NCI-H748 treated with DMSO at 0.1 percent for 48 hours (cell line): ENCODE measurements at places on chromosomes 2 and 18.

DNA sequence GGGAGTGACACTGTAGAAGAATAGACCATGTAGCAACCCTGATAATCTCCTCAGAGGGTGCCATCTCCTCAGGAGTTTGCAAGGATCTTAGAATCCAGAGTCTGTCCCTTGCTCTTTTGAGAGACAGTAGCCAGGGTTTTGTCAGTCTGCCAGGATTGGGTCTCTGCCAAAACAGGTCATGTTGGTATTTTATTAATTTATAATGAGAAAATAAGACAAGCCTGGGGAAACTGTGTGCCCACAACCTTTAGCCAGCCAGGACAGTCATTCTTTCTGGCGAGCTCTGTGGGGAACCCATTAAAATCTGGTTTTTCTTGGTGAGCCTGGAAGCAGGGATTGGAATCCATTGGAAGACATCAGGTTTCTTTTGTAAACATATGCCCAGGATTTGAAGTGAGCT is 78.6 kb downstream of the PTPRM start:
- no peak for DNase-seq

DNA sequence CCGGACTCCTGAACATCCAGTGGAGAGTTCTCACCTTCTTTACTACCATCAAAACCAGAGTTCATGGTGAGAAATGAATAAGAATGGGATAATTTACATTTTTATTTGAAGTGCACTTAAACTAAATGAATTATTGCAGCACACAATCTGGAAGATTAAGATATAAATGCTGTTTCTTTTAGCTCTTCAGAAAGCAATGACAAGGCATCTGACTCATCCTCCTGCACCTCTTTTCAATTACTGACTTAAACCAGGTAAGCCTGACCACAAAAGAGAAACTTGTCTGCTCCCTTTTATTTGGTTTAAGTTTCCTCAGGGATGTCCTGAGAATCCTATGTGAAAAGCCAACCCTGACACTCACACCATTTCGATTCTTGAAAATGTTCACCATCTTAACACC is 720 bp upstream of the DSC2 start:
- DNase-seq: no peak

DNA sequence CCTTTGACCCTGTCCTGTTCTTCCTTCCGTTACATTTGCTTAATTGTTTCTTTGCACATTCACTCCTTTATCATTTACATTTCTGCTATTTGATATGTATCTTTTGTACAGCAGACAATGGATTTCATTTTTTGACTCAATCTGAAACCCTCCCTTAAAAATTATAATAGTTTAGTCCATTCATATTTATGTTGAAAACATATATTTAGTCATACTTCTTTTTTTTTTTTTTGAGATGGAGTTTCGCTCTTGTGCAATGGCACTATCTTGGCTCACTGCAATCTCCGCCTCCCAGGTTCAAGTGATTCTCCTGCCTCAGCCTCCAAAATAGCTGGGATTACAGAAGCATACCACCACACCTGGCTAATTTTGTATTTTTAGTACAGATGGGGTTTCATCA is 95.3 kb upstream of the TGFA start:
- DNase-seq: no peak

DNA sequence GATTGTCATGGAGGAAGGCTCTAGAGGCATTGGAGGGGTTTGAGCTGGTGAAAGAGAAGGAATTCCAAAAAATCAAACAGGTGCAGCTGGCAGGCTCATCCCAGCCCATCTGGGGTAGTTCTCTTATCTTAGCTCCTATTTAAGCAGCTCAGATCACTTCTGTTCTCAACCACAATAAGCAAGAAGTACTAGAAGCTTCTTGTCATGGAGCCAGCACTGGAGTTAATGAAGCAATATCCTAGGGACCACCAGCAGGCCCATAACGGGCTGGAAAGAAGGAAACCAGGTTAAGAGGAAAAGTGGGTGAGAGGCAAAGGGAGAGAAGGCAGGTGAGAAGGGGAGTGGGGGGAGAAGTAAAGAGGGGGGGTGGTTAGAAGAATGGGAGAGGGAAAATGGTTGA is 100.7 kb upstream of the ZFP36L2 start:
- DNase-seq: no peak

- peak; percentile 37 for DNase-seq
Measured at GRCh38 chr2:55175254-55176093, 56.6 kb downstream of the CLHC1 start.

DNA sequence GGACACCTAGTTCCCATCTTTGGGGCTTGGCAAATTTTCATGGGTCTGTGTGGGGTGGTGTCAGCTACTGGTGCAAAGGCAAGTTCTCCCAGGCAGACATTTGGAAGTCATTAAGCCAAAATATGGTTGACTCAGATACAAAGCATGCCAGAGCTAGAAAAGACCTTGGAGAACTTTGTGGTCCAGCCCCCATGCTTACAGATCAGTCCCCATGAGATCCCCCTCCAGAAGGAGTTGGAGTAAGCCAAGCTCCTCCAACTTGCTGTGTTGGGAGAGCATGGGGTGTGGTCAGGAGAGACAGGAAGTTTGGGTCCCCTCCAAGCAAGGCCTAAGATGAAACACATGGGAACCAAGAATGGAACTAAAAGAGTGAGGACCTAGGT is 224.5 kb downstream of the CYP26B1 start:
- DNase-seq: no peak

DNA sequence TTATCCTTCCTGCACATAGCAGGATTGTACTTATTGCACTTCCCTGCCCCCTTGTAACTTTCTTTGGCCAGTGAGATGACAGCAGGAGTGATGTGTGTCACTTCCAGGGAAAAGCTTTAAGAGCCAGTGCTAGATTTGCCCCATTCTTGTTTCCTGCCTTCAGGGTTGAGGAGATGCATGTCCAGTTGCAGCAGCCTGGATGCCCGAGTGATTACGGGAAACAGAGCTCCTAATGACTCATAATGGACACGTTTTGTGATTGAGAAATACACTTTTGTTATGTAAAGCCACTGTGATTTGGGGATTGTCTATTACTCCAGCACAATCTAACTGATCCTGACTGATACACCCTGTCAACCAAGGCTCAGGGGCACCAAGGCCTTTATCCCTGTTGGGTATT is 5.0 kb upstream of the TET3 start:
- DNase-seq: no peak

DNA sequence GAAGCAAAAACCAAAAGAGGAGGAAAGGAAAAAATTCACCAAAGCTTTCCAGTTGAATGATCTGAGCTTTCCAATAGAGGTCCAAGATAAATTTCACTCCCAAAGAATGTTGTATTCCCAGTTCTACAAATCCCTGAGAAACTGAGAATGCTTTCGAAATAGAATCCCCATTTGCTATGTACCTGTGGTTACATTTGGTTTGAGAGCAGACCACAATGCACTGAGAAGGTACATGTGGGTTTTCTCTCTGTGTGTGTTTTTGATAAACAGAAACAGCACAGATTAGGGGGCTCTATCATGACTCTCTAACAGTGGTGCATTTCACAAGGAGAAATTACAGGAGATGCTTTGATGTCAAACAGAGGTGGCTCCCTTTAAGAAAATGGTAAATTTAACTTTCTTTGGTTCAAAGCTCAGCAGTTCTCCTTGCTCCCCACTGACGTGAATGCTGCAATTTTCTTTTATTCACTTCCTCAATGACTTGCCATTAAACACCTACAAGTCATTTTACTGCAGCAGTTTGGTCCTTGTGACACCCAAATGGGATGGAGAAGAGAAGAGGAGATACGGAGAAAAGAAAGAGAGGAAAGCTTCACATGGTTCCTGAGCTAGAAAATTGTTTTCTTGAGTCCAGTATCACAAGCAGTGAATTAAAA is 108.7 kb downstream of the EPHA4 start:
- DNase-seq: no peak

- DNase-seq: no peak
Measured at GRCh38 chr18:42948831-42949230, 166.7 kb downstream of the RIT2 start.

- DNase-seq: peak; percentile 7
Measured at GRCh38 chr2:100416935-100417710, at the start of gene CHST10. Gene CHST10, minus strand, starts transcription at chr2:100417668. Its CDS starts 10,993 bp downstream, at chr2:100406675.

GRCh38 chr2:52668724-52669123 is 1098.9 kb upstream of the CHAC2 start:
- DNase-seq: no peak

DNA sequence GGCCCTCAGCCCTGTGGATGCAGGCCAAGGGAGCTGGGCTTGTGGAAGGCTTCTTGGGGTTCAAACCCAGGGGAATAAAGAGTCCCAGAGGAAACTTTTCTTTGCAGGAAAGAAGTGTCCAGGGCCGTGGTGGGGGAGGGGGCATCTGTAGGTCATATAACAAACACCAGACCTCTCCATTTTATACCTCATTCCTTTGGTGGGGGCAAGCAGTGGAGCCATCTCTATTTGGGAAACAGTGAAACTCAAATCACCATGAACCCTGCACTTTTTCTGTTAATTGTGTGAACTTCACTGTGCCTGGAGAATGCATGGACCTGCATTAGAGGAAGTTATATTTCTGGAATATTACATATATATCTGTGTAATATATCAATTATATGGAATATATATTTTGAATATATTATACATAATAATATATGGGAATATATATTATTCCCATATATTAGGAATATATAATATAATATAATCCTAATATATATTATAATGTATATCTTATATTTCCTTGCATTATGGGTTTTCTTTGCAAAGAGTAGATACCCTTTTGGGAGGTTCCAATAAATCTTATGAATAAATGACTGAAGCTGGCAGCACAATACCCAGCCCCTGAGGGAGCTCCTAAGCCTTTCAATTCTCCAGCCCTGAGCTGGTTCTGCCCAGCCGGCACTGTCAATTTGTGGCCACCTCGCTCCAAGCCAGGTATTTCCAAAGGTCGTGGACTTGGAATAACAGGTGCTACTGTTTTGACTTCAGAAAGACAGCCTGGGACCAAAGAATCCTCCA is 97.7 kb upstream of the PKDCC start:
- DNase-seq: no peak

- no peak for DNase-seq
Measured at GRCh38 chr2:14621114-14621513, 11.4 kb upstream of the LRATD1 start.

- DNase-seq: no peak
Measured at GRCh38 chr2:108922141-108922915, 66.7 kb downstream of the EDAR start.

GRCh38 chr2:74149570-74150319 is 2.0 kb upstream of the BOLA3 start:
- DNase-seq: no peak

- DNase-seq: no peak
Measured at GRCh38 chr2:182915369-182916326, 49.2 kb upstream of the FRZB start.

GRCh38 chr18:37247497-37248161 is 318.0 kb downstream of the CELF4 start:
- DNase-seq: no peak

- no peak for DNase-seq
Measured at GRCh38 chr2:240732911-240733622, 41.4 kb downstream of the AQP12A start.

- no peak for DNase-seq
Measured at GRCh38 chr2:108825736-108826135, 39.2 kb downstream of the CCDC138 start.

GRCh38 chr18:59516356-59517155 is 157.5 kb upstream of the LMAN1 start:
- DNase-seq: peak; percentile 26

- DNase-seq: no peak
Measured at GRCh38 chr18:57696271-57696670, 74.6 kb upstream of the NARS1 start.

GRCh38 chr2:231312066-231312465 is 83.4 kb upstream of the B3GNT7 start:
- no peak for DNase-seq

DNA sequence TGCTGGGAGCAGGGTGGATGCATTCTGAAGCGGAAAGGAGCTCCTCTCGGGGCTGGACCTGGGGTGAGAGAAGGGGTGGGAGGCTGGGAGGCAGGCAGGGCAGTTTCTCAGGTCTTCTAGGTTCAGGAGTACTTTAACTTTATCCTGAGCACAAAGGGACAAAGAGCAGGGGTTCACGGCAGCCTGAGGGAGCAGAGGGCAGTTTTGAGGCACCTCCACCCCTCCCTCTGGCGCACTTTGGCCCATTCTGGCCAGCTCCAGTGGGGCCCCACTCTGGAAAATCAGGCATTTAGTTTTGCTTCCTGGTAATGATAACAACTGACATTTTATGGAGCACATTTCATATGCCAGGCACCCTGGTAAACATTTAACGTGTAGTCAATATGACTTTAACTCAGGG is 14.3 kb downstream of the B3GNT7 start:
- no peak for DNase-seq

DNA sequence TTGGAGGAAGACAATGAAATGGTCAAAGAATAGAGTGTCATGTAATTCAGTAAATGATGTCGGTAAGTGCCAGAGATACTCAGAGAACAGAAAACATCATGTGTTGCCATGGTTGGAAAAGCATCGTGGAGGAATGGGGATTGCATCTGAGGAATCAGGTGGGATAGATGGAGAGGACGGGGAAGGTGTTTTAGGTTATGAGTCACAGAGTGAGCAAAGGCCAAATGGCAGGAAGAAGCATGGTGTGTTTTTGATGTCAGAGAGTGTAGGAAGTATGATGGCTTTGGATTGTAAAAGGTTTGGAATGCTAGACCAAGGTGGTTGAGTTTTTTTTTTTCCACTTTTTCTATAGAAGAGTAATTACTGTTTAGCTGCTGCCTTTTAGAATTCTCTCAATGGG is 27.5 kb upstream of the CD28 start:
- DNase-seq: no peak

GRCh38 chr2:274503-274902 is 9.8 kb downstream of the ACP1 start:
- DNase-seq: no peak

- DNase-seq: no peak
Measured at GRCh38 chr2:96832754-96833507, 10.9 kb downstream of the ANKRD23 start.

DNA sequence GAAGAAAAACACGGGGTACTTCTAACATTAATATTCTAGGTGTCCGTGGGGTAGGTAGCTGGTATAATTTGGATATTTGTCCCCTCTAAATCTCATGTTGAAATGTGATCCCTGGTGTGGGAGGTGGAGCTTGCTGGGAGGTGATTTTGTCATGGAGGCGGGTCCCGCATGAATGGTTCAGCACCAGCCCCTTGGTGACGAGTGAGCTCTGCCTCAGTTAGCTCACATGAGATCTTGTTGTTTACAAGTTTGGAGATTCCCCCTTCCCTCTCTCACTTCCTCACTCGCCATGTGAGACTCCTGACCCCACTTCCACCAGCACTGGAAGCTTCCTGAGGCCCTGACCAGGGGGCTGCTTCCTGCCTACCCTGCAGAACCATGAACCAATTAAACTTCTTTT is 35.4 kb upstream of the DNER start:
- DNase-seq: no peak

DNA sequence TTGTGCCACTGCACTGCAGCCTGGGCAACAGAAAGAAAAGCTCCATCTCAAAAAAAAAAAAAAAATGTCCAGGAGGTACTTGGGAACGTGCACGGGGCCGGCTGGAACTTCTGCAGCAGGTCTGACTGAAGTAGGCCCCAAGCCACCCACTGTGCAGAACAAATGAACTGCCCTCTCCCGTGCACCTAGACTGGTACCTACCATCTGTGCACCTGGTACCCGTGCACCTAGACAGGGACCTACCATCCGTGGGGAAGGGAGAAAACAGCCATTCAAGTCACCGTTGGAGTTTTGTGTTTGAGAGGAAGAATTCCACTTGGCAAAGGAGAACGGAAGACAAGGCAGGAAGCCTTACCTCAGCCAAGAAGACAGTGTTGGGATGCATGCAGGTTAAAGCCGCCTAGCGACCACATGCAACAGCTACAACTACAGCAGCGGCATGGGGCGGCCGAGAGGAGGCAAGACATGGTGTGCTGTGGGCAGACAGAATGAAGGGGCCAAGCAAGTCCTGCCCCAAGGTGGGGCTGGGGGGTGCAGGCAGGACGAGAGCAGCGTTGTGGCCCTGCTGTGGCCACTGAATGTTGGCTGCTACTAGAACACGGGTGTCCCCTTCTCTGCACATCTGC is 16.1 kb downstream of the ST3GAL5 start:
- DNase-seq: no peak
